Mesendoderm (in vitro differentiated cells): ENCODE measurements at places on chromosomes 2 and 18.

- DNase-seq, result no peak
Observed at GRCh38 chr2:202161151-202161835, 77.1 kb downstream of the SUMO1 start.

- DNase-seq, result no peak
Observed at GRCh38 chr2:206201075-206201848, 41.6 kb downstream of the EEF1B2 start.

GRCh38 chr2:127641846-127642507 is 4.0 kb upstream of the GPR17 start:
- no peak for DNase-seq

DNA sequence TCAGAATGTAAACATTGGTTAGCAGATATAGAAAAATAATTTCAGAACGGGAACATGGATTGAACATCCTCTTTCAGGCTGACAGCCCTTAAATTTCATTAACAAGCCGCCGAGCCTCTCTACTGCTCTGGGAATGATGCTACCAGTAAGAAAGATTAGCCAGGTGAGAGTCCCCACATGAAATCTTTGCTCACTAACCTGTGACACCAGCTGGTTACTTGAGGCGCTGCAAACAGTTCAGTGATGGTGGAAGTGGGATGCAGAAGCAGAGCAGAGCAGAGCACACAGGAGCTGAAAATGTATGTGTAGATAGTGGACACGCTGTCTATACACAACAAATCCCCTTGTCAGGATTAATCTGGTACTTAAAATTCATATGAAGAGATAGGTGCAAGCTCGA is 721.1 kb downstream of the DPP10 start:
- peak; percentile 53 for DNase-seq

DNA sequence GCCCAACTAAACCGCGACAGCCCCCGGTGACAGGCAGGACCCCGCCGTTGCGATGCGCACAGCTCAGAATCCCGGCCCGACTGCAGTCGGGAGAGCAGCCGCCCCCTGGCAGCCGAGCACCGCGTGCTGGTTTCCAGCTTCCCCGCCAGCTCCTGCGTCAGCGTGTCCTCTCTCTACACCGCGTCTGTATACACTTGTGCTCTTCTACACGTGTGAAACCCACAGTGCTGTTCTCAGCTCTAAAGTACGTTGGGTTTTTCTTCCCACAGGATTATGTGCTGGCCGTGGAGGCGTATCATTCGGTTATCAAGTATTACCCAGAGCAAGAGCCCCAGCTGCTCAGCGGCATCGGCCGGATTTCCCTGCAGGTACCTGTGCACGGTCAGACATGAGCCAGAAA is 54.0 kb downstream of the ADI1 start:
- DNase-seq, result no peak

DNA sequence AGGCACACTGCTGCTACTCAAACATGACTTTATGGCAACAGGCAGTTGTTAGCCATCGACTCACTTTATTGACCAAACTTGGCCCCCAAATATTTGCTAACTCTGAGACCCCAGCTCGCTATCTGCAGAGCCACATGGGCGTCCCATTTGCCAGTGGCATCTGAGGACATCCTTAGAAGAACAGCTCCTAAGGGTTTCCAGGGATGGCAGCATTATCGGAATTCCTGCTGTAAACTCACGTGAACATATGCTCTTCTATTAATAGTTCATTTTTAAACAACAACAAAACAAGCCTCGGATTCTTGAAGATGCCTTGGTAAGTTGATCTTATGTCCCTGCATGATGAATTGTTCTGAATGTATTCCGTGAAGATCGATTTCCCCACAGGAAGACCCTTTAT is 181.0 kb downstream of the LDLRAD4 start:
- DNase-seq, result no peak

DNA sequence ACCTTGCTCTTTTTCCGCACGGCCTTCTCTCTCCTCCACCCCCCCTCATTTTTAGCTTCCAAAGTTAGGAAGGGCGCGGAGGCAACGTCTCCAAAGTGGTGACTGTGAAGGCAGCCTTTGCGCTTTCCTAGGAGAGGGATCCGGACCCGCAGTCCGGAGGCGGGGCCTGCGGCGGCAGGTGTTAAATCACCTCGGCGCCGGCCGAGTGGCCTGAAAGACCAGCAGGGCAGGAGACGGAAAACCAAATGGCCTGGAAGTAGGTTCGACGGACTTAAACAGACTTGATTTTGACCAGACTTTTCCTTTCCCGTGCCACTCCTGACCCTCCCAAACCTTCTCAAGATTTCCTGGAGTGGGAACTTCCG is 615 bp downstream of the GORASP2 start:
- peak; percentile 84 for DNase-seq

DNA sequence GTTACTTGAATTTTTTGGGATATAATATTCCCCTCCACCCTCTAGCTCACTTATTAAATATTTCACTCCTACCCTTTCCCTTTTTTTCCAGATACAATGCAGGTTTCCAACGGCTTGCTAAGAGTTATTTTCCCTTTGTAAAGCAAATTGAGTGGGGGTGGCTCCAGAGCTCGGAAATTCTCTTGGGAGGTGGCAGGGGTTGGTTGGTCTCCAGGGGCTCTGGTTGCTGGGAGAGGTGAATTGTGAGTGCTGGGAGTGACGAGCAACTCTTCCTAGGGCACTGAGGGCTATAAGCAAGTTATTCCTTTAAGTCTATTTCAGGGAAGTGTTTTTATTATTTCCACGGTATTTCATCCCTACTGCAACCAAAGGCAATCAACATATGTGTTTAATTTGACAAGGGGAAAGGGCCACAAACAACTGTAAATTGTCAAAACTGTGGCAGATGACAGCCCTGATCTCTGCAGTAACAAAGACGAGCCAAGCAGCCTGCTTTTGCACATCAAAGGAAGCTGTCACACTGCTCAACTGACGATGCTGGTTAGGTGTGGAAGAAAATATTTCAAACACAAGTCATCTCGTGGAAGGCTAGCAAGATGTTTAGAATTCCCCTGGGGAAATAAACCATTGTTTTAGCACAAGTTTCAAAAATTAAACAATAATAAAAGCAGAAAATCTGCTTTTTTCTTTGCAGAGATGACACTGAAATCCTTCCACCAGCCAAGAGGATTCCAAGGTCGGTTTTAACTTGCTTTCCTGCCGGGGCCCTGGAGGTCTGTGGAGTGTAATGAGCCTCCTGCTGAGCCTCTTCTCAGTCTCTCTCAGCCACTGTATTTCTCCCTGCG is 34.8 kb upstream of the ASXL2 start:
- DNase-seq, result peak; percentile 85

- no peak for DNase-seq
Observed at GRCh38 chr18:27413495-27414401, 228.6 kb upstream of the CHST9 start.

GRCh38 chr2:196696423-196697079 is 57.0 kb downstream of the CCDC150 start:
- peak; percentile 77 for DNase-seq

GRCh38 chr2:30359644-30360167 is 87.3 kb upstream of the LCLAT1 start:
- no peak for DNase-seq

GRCh38 chr2:55097082-55097460 is 46.8 kb upstream of the RTN4 start:
- no peak for DNase-seq

- no peak for DNase-seq
Observed at GRCh38 chr2:80057956-80058355, 246.6 kb downstream of the LRRTM1 start.

DNA sequence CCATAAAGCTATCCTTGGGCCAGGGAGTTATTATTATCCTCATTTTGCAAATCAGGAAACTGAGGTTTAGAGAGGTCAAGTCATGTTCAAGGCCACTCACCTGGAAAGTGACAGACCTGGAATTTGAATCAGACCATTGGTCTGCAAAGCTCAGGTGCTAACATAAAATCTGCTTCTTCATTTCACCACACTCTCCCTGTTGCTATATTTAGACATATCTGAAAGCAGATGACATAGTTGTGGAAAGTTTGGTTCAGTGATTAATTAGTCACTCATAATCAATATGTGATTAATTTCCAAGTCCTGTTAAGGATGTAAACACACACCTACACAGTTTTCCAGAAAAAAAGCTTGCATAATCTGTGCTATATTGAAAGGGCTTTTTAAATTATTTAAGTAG is 57.4 kb downstream of the LINC00305 start:
- no peak for DNase-seq

GRCh38 chr2:105734762-105735538 is 9.8 kb upstream of the NCK2 start:
- no peak for DNase-seq

GRCh38 chr18:67265464-67266245 is 250.9 kb downstream of the DSEL start:
- no peak for DNase-seq

GRCh38 chr2:177010861-177011260 is 201.7 kb upstream of the HNRNPA3 start:
- DNase-seq, result no peak

DNA sequence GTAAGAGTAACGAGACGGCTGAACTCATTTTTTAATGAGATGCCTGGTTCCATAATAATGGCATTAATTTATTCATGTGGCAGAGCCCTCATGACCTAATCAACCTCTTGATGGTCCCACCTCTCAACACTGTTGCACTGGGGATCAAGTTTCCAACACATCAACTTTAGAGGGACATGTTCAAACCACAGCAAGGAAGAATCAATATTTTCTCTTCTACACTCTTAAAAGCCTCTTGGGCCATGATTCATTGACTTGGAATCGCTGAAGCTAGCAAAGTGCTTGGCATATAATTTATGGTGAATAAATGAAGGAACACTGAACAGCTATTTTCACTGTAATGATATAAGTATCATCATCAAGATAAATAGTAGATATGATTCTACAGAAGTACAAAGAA is 333.0 kb downstream of the TNS1 start:
- no peak for DNase-seq

- no peak for DNase-seq
Observed at GRCh38 chr2:47232738-47233415, 77.8 kb upstream of the STPG4 start.

DNA sequence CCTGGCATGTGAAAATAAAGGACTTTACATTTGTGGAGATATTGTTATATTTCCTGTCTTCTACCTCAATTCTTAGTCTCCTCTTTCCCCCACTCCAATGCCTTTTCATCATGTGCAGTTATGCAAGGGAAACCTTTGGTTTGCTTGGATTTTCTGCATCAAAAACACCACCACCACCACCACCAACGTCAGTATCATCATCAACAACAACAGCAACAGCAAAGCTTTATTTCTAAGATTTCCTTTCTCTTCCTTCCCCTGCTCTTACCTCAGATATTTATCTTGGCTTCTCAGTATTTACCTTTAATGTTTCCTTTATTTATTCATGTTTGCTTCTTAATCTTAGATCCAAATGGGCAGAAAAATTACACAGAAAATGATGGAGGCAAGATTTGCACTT is 26.1 kb downstream of the CXCR4 start:
- DNase-seq, result no peak

DNA sequence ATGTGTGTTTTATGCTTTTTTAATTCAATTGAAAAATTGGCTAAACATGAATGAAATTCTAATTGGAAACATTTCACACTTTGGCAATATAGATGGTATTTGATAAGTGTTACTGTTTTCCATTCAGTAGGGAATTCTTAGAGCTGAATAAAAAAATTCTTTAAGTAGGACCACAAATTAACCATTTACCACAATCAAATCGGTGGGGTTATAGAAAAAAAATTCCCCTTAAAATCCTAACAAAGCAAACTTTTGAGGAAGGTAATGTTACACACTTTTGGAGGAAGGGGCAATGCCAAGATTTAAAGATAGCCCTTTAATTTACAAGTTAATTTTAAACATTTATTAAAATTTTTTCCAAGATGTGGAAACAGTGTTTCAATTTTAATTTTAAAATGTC is 279.0 kb upstream of the FIGN start:
- DNase-seq, result no peak

DNA sequence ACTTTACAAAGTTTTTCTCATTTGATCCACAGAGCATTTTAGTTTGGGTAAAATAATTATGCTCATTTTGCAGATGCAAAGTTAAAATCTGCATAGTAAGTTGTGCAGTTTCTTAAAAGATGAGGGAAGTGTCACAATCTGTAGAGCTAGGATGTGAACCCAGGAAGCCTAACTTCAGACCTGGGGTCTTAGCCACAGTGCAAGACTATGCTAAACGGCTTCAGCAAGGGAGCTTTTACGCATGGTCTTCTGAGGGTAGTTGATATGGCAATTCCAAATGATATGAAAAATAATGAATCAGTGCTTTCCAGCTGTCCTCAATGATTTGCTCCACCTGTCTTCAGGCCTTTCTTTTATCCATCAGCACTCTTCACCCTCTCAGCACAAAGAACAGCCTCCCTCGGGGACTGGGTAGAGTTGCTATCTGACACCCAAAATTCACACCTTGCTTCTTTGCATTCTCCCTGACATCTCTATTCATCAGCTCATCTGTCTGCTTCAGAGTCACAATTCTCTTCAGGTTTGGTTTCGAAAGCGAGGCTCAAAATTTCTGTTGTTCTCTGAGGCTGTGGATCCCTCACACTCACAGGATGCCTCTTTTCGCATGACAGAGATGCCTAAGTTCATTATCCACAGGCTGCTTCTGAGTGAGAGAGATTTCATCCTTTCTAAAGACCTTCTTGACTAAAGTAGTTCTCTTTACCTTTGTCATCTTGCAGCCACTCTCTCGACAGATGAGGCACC is 302.5 kb downstream of the NRXN1 start:
- peak; percentile 38 for DNase-seq

- no peak for DNase-seq
Observed at GRCh38 chr18:63476668-63477067, at the start of gene SERPINB5. Gene SERPINB5, plus strand, starts transcription at chr18:63476958. Its CDS starts 7,471 bp downstream, at chr18:63484429.

DNA sequence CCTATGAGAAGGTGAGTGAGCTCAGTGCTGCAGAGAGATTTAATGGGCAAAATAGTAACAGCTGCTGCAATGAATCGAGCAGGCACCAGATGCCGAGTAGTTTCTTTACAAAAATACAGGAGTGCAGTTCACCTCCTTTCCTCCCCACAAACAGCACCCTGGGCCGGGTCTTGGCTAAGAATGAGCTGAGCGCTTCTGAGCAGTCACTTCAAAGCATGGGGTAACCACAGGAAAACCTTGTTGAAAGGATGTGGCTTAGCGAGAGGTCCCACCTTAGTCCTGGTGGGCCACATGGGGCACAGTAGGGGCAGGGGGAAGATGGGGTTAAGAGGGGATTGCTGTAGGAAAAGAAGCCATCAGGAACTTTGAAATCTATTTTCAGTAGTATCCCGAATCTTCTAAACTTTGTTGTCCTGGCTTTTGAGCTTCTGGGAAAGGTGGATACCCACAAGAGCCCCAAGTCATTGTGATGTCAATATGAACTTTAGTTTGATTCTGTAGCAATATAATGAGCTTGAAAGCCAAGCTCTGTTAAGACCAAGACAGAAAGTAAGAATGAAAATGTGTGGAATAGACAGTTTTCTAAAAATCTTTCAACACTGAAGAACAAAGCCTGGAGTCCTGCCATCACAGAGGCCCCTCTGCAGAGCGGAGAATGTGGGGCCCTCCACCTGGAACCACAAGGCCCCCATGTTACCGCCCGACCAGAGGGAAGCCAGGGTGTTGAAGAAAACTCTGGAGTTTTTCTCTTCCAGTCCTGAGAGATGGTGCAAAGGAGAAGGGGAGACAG is 101.0 kb upstream of the ZNF236 start:
- DNase-seq, result no peak

- no peak for DNase-seq
Observed at GRCh38 chr18:58756596-58757240, 85.5 kb downstream of the MALT1 start.
